ENCODE measurements at places on chromosomes 13 and 19.

- no peak for DNase-seq
These were observed 2.9 kb upstream of the CSNK1G2 start for GRCh38 chr19:1938071-1938470.

- no peak for DNase-seq
These were observed 98.9 kb downstream of the TNFSF13B start for GRCh38 chr13:108368250-108368905.

DNA sequence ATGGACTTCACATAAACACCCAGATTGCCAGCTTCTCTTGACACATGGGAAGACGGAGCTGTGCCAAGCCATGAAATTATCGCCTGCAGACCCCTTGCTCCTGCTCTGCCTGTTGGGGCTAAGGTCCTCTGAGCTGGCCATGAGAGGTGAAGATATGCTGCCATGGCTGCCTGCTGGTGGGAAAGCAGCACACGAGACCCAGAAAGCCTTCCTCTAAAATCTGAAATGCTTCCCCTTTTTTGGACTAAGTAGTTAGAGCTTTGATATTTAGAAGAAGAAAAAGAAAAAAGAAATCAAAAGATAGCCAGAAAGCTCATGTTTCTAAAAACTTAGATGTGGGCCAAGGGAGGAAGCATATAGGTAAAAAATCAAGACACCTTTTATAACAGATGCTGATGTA lies 11.2 kb downstream of the WDFY2 start:
- no peak for DNase-seq

DNA sequence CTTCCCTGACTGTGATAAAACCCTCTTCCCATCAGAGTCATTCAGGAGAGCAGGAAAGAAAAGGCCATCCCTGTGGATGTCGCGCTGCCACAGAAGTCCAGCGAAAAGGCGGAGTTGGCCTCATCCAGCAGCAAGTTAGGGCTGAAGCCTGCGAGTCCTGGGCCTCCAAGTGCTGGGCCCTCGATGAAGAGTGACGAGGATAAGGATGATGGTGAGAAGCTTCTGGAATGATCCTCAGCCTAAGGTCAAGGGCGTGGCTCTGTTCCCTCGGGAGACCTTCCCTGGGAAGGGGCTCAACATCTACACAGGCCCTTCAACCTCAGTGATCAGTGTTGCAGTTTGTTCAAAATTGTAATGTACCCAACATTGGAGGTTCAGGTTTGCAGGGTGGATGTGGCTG lies 22.3 kb downstream of the TEX29 start:
- DNase-seq: no peak

DNA sequence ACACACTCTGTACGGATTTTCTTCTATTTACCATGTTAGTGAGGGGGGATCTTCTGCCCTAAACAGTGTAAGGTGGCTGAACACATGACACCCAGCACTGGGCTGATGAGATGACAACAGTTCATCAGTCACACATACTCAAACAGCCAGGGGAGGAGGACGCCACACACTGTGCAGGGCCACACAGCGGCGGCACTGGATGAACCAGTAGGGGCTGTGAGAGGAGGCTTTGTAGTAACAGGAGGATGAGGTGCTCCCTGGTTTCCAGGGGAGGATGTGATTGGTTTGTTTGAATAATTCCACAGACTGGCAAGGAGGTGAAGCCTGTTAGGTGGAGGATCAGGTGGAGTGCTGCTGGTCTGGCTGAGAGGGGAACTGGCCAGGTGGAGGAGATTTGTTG lies 16.3 kb upstream of the GTF3A start:
- no peak for DNase-seq

DNA sequence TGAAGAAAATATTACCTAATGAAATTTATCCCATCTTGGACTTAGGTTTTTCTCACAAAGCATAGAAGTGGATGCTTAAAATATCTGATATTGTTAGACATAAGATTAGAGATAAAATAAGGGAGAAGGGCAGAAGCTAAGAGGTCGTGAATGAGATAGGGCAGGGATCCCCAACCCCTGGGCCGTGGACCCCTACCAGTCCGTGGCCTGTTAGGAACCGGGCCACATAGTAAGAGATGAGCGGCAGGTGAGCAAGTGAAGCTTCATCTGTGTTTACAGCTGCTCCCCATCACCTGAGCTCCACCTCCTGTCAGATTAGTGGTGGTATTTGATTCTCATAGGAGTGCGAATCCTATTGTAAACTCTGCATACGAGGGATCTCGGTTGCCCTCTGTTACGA lies 202.9 kb downstream of the GPC5 start:
- DNase-seq: no peak

DNA sequence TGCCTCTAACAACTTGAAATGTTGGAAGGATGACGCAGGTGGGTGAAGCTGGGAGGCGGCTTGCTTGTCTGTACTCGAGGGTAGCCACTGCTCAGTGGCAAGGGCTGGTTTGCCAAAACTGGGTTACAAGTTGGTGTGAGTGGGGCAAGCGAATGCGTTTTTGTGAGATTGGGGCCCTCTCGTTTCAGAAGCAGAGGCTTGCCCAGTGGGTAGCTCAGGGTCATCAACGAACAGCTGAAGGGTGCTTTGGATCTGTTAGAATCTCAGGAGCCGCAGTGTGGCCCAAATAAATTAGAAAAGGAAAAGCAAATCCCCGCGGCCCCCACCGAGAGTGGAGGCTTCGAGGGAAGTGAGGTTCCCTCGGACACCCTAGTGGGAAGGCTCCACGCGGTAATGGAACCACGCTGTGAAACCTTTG lies 7.3 kb downstream of the ATP4B start:
- no peak for DNase-seq

GRCh38 chr19:13906521-13906904 lies 512 bp downstream of the CC2D1A start:
- DNase-seq: no peak

DNA sequence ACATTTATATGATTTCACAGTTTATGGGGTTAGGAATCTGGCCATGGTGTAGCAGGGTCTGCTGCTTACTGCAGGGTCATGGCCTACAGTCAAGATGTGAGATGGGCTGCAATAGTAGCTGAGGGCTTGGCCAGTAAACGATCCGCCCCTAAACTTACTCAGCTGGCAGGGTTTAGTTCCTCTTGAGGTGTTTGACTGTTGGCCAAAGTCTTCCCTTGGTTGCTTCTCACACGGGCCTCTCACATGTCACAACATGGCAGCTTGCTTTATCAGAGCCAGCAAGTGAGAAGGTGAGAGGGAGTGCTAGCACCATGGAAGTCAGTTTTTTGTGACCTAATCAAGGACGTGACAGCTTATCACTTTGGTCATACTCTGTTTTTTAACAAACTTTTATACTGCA lies 77.1 kb downstream of the DNAJC3 start:
- DNase-seq: no peak

Data from NCI-H2081 (cell line).